H9 (cell line): ENCODE measurements at places on chromosomes 1 and 21.

DNA sequence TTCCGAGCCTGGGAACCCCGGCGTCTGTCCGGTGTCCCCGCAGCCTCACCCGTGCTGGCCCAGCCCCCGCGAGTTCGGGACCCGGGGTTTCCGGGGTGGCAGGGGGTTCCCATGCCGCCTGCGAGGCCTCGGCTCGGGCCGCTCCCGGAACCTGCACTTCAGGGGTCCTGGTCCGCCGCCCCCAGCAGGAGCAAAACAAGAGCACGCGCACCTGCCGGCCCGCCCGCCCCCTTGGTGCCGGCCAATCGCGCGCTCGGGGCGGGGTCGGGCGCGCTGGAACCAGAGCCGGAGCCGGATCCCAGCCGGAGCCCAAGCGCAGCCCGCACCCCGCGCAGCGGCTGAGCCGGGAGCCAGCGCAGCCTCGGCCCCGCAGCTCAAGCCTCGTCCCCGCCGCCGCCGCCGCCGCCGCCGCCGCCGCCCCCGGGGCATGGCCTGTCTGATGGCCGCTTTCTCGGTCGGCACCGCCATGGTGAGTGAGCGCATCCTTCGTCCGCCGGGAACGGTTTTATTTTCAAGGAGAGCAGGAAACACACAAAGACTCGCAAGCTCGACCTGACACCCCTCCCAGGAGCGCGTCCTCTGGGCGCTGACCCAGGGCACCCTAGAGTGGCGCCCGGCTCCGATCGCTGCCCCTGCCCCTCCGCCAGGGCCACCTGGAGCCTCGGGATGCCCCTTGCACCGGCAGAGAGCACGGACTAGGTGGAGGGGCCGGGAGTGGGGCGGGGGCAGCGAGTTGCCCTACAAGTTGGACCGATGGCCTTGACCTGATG lies at the start of gene ABCG1:
Gene ABCG1, plus strand, starts transcription at position 305 of the 770 bp plus-strand sequence. Its CDS starts 123 bp downstream, at position 428.
- H3K4me3 ChIP-seq, result peak within 1 kb of the TSS; percentile 62
- H3K27me3 ChIP-seq, result peaks cover 3% of the 10 kb centered on the region; the same call in 1 of the 2 replicates
- peak; percentile 68 for DNase-seq
- no peaks in the 10 kb centered on the region for H3K4me1 ChIP-seq
- peaks cover 4% of the 10 kb centered on the region; the same call in 1 of the 2 replicates for H3K36me3 ChIP-seq

- H3K4me1 ChIP-seq, result no peaks in the 10 kb centered on the region
- H3K4me3 ChIP-seq, result no peak overlapping the region
- H3K36me3 ChIP-seq, result no peaks in the 10 kb centered on the region
- H3K27me3 ChIP-seq, result no peaks in the 10 kb centered on the region
- no peak overlapping the region for H3K27ac ChIP-seq
Observed at GRCh38 chr1:241215203-241215602, 141.8 kb downstream of the RGS7 start.

DNA sequence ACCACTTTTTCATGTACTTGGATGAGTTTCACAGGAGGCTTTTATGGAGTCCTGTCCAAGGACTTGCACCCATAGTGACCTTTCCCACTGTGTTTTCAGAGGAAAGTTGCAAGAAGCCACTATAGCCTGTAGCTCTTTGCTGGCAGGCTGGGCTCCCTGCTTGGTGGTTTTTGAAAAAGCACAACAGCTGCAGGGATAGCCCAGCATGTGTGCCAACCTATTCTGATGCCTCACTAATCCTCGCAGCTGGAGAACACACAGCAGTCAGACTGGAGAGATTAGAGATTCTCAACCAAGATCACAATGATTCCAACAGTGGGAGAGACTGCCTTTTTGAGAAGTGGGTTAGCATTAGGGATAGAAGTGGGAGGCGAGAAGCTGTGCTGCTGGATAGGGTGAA lies 24.1 kb upstream of the ARHGEF11 start:
- H3K27ac ChIP-seq, result no peak overlapping the region
- no peak overlapping the region for H3K4me3 ChIP-seq
- H3K27me3 ChIP-seq, result no peaks in the 10 kb centered on the region
- DNase-seq, result no peak

GRCh38 chr1:178933709-178934490 lies 63.0 kb upstream of the ANGPTL1 start:
- no peak overlapping the region for H3K4me3 ChIP-seq
- DNase-seq, result no peak
- peaks cover 4% of the 10 kb centered on the region; the same call in 1 of the 2 replicates for H3K4me1 ChIP-seq
- no peak overlapping the region for H3K27ac ChIP-seq
- H3K27me3 ChIP-seq, result no peaks in the 10 kb centered on the region

DNA sequence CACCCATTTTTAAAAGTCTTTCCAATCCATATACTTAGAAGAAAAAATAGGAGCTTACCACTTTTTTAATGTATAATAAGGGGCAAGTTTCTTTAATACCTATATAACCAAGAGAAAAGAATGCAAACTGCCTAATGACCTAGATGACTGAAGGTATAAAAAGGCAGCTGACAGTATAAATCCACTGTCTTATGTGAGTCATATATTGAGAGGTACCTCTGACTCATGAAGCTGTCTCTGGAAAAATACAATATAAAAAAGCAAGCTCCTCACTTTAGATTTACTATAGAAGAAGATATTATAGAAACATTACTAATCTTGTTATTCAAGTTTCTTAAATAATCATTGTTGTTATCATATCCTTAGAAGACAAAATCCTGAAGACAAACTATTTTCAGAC lies 144.2 kb downstream of the VAV3 start:
- peaks cover 2% of the 10 kb centered on the region; the same call in 1 of the 2 replicates for H3K4me1 ChIP-seq
- no peaks in the 10 kb centered on the region for H3K27me3 ChIP-seq
- DNase-seq, result no peak
- no peak overlapping the region for H3K27ac ChIP-seq

- H3K27me3 ChIP-seq, result no peaks in the 10 kb centered on the region
- H3K4me1 ChIP-seq, result no peaks in the 10 kb centered on the region
- H3K36me3 ChIP-seq, result no peaks in the 10 kb centered on the region
- no peak overlapping the region for H3K27ac ChIP-seq
- no peak for DNase-seq
Observed at GRCh38 chr1:228781161-228781808, 46.0 kb downstream of the RHOU start.

- no peaks in the 10 kb centered on the region for H3K27me3 ChIP-seq
- no peak overlapping the region for H3K27ac ChIP-seq
- H3K4me1 ChIP-seq, result 0 out of 2 replicates have a peak, but pooled peaks cover 2% of the 10 kb centered on the region
- H3K36me3 ChIP-seq, result peaks cover 63% of the 10 kb centered on the region
Observed at GRCh38 chr1:153771261-153771660, 3.9 kb upstream of the SLC27A3 start.

DNA sequence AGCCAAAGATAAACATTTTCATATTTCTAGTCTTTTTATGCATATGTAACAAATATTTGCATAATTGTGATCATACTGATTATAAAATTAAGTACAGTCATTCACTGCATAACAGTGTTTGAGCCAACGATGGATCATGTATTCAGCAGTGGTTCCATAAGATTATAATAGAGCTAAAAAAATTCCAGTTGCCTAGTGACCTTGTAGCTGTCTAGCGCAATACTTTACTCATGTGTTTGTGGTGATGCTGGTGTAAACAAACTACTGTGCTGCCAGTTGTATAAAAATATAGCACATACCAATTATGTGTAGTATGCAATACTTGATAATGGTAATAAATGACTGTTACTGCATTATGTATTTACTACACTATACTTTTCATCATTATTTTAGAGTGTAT lies 2.1 kb upstream of the S100A10 start:
- no peak for DNase-seq
- H3K27me3 ChIP-seq, result no peaks in the 10 kb centered on the region
- no peaks in the 10 kb centered on the region for H3K36me3 ChIP-seq
- H3K4me1 ChIP-seq, result 0 out of 2 replicates have a peak, but pooled peaks cover 4% of the 10 kb centered on the region

DNA sequence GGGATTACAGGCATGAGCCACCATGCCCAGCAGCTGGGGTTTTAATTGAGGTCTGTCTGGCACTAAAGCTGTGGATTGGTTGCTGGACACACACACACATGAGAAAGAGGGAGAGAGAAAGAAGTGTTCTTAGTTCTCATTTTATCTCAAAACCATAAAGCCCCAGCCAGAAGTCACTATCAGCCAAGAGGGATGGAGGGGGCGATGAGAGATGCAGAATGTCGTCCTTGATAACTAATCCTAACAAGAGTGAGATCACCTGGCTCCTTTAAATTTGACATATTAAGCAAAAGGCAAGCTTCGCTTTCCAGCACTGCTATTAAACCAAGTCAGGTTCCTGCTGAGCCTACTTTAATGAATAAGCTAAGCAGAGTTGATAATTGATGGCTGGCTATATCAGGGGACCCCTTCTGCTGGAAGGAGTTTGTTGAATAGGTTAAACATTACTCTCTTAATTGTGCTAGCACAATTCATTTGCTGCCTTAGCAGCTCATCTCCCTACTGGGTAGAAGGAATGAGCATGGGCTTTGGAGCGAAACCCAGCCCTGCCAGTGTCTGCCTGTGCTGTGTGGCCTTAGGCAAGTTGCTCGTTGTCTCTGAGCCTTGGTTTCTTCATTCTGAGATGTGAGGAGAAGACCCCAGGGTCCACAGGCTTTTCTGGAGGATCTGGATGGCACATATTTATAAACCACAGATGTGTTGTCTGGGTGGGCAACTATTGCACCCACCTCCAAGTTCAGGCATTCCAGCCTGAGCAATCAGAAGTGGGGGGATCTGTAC lies 50.8 kb downstream of the ALPL start:
- no peak overlapping the region for H3K4me3 ChIP-seq
- H3K27me3 ChIP-seq, result no peaks in the 10 kb centered on the region
- peaks cover 6% of the 10 kb centered on the region; the same call in 2 of the 3 replicates for H3K36me3 ChIP-seq
- DNase-seq, result no peak
- H3K27ac ChIP-seq, result no peak overlapping the region

GRCh38 chr1:29121936-29122681 lies 1.6 kb downstream of the TMEM200B start:
- H3K4me3 ChIP-seq, result peak overlapping the region; percentile 75
- H3K36me3 ChIP-seq, result peaks cover 24% of the 10 kb centered on the region
- H3K27me3 ChIP-seq, result no peaks in the 10 kb centered on the region; the same call in 1 of the 2 replicates

GRCh38 chr1:16367258-16367967 lies 371 bp downstream of the SZRD1 start:
- peak overlapping the region; percentile 32 for H3K27ac ChIP-seq
- no peaks in the 10 kb centered on the region for H3K27me3 ChIP-seq
- peaks cover 2% of the 10 kb centered on the region for H3K36me3 ChIP-seq
- DNase-seq, result peak; percentile 73

- no peak for DNase-seq
- H3K27me3 ChIP-seq, result no peaks in the 10 kb centered on the region
- no peaks in the 10 kb centered on the region; the same call in 2 of the 3 replicates for H3K36me3 ChIP-seq
Observed at GRCh38 chr1:36752431-36752830, 269.7 kb upstream of the CSF3R start.

- H3K27ac ChIP-seq, result no peak overlapping the region
- H3K4me1 ChIP-seq, result no peaks in the 10 kb centered on the region
- DNase-seq, result no peak
Observed at GRCh38 chr1:235952950-235953615, 86.4 kb upstream of the LYST start.
